ENCODE measurements at places on chromosomes 3 and 15.

DNA sequence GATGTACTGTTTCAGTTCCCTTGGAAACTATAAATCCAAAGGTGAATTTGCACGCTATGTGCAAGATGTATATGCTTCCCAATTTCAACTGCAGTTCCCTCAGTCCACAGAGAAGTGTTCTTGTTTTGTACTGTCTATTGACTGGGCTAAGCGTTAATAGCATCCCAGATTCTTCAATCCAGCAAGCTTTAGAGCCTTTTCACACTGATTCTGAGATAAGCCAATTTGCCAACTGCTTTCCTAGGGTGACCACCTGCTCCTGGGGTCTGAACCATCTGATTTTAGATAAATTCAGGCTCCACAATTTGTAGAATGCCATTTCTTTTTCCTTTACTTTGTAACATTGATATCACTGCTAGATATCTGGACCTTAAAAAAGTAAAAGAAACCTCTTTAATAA, 340.1 kb downstream of the PTPRG start:
- no peak for DNase-seq
- H3K27ac ChIP-seq: no peak overlapping the region
- H3K27me3 ChIP-seq: no peaks in the 10 kb centered on the region
- H3K36me3 ChIP-seq: no peaks in the 10 kb centered on the region
- H3K4me1 ChIP-seq: no peaks in the 10 kb centered on the region

DNA sequence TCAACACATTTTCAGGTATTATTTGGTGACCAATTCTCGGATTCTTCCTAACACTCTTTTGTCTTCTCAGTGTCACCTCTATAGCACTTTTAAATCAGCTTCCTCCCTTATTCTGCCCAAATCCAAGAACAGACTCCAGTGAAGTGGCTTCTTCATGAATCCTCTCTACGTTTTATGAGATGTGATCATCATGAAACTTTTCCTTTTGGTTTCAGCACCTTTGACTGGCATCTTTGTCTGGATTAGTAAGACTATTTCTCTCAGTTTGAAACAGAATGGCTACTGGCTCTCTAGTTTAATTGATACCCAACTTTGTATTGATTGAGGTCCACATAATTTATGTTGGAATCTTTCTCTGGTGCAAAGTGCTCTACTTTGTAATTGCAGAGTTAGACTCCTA, 45.6 kb downstream of the CMC1 start:
- no peaks in the 10 kb centered on the region for H3K27me3 ChIP-seq
- no peaks in the 10 kb centered on the region for H3K4me1 ChIP-seq
- peaks cover 10% of the 10 kb centered on the region for H3K36me3 ChIP-seq
- H3K4me3 ChIP-seq: no peak overlapping the region
- no peak for DNase-seq

- H3K4me1 ChIP-seq: peaks cover 30% of the 10 kb centered on the region
- no peaks in the 10 kb centered on the region for H3K27me3 ChIP-seq
- no peaks in the 10 kb centered on the region for H3K36me3 ChIP-seq
- H3K4me3 ChIP-seq: no peak overlapping the region
- no peak overlapping the region for H3K27ac ChIP-seq
Observed at GRCh38 chr15:77546050-77546501, 86.6 kb downstream of the LINGO1 start.

DNA sequence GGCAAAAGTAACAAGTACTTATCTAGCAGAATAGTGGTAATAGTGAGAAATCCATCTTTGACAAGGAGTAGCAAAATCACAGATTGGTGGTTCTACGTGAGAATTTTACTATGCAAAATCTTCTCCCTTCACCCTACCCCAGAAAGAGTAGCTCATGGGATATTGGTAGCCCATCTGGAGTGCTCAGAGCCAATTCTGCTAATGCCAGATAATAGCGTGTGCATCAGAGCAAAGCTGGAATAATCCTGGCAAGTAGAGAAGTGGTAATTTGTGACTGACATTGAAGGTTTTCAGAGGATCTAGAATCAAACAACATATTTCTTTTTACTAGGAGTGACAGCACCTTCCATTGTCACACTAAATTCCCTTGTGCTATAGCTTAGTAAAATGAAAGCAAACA, 192.9 kb downstream of the ZBBX start:
- peak overlapping the region; percentile 44 for H3K4me3 ChIP-seq
- DNase-seq: no peak
- H3K27ac ChIP-seq: no peak overlapping the region
- H3K36me3 ChIP-seq: no peaks in the 10 kb centered on the region

GRCh38 chr3:69072928-69073327, 7.2 kb downstream of the UBA3 start:
- H3K4me3 ChIP-seq: no peak overlapping the region
- no peak for DNase-seq
- no peak overlapping the region for H3K27ac ChIP-seq
- H3K4me1 ChIP-seq: no peaks in the 10 kb centered on the region
- H3K36me3 ChIP-seq: no peaks in the 10 kb centered on the region

GRCh38 chr3:169493521-169494141, 169.9 kb downstream of the MECOM start:
- peaks cover 18% of the 10 kb centered on the region for H3K4me1 ChIP-seq
- no peak for DNase-seq
- no peaks in the 10 kb centered on the region for H3K36me3 ChIP-seq

DNA sequence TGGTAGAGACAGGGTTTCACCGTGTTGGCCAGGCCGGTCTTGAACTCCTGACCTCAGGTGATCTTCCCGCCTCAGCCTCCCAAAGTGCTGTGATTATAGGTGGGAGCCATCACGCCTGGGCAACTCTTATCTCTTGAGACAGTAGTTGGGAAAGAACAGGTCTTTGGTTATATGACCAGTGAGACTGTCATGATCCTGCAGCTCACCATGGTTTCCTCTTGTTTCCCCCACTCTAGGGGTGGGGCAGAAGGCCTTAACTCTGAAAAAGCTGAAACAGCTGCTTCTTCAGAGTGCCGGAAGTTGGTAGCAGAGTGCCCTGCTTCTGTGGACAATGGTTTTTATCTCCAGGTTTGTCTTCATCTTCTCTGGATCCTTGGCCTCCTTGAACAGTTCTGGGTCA, 4.7 kb upstream of the TYRO3 start:
- H3K27ac ChIP-seq: no peak overlapping the region
- H3K36me3 ChIP-seq: no peaks in the 10 kb centered on the region
- peaks cover 16% of the 10 kb centered on the region for H3K4me1 ChIP-seq
- H3K4me3 ChIP-seq: no peak overlapping the region

GRCh38 chr15:84715441-84716035, 401 bp downstream of the SEC11A start:
- H3K36me3 ChIP-seq: peaks cover 7% of the 10 kb centered on the region
- DNase-seq: peak; percentile 13
- peak overlapping the region; percentile 83 for H3K27ac ChIP-seq
- peaks cover 16% of the 10 kb centered on the region for H3K4me1 ChIP-seq
- H3K27me3 ChIP-seq: no peaks in the 10 kb centered on the region

GRCh38 chr3:99482191-99482590, 156.2 kb upstream of the COL8A1 start:
- H3K27me3 ChIP-seq: no peaks in the 10 kb centered on the region
- no peak overlapping the region for H3K27ac ChIP-seq
- no peaks in the 10 kb centered on the region for H3K36me3 ChIP-seq
- peak; percentile 52 for DNase-seq

GRCh38 chr3:86895202-86895601, 95.7 kb downstream of the VGLL3 start:
- H3K36me3 ChIP-seq: no peaks in the 10 kb centered on the region
- no peaks in the 10 kb centered on the region for H3K27me3 ChIP-seq
- no peak for DNase-seq
- H3K4me1 ChIP-seq: no peaks in the 10 kb centered on the region

GRCh38 chr3:66817951-66818557, 180.1 kb upstream of the KBTBD8 start:
- H3K27ac ChIP-seq: no peak overlapping the region
- no peaks in the 10 kb centered on the region for H3K27me3 ChIP-seq
- no peaks in the 10 kb centered on the region for H3K36me3 ChIP-seq
- H3K4me1 ChIP-seq: no peaks in the 10 kb centered on the region
- no peak overlapping the region for H3K4me3 ChIP-seq

DNA sequence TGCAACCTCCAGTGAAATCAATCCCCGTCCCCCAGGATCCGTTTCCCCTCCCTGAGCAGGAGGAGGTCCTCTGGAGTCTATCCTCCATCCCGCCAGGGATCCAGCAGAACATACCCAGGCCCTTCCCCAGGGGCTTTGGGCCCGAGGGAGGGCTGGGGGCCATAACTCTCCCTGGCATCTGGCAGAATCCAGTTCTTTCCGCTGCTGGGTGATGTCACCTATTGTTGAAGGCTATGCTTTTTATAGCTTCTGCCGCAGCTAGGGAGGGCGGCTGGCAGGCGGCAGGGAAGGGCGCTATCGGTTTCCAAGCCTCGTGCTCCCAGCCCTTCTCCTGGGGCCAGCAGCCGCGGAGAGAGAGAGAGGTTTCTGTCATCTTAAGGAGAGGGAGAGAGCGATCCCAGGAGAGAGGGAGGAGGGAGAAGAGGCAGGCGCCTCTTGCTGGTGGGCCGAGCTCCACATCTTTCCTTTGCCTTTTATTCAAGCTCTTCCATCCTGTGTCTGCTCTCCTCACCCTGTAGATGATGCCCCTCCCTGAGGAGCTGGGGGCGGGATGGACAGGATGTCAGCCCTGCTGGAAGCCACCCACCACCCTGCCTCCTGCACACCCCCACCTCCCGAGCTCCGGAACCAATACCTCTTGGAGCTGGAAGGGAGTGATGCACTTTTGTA, 120.1 kb downstream of the ANP32A start:
- no peaks in the 10 kb centered on the region for H3K27me3 ChIP-seq
- H3K36me3 ChIP-seq: no peaks in the 10 kb centered on the region
- no peak overlapping the region for H3K4me3 ChIP-seq
- no peak overlapping the region for H3K27ac ChIP-seq
- H3K4me1 ChIP-seq: no peaks in the 10 kb centered on the region
- DNase-seq: no peak

DNA sequence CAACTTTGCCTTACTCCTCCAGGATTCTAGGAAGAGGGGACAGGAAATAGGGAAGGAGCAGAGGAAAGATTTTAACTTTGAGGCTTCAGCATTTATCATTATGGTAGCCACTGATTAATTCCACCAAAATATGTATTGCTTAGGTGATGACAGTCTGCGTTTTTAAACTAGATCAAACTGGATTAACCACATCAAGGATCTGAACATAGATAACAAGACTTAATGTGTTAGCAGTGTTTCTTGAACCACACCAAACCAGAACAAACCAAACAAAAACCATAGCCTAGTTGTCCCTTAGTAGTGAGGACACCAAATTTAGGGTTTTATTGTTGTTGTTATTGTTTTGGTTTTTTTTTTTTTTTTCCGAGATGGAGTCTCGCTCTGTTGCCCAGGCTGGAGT, 113.5 kb upstream of the LMOD3 start:
- H3K27me3 ChIP-seq: no peaks in the 10 kb centered on the region
- DNase-seq: no peak
- no peaks in the 10 kb centered on the region for H3K36me3 ChIP-seq
- no peak overlapping the region for H3K4me3 ChIP-seq
- H3K4me1 ChIP-seq: peaks cover 11% of the 10 kb centered on the region
- no peak overlapping the region for H3K27ac ChIP-seq

GRCh38 chr3:100609963-100610362, 562 bp downstream of the ADGRG7 start:
- no peak for DNase-seq
- H3K27me3 ChIP-seq: no peaks in the 10 kb centered on the region
- H3K36me3 ChIP-seq: no peaks in the 10 kb centered on the region
- no peak overlapping the region for H3K27ac ChIP-seq
- no peaks in the 10 kb centered on the region for H3K4me1 ChIP-seq
- no peak overlapping the region for H3K4me3 ChIP-seq

GRCh38 chr3:135213213-135213612, 418.2 kb downstream of the EPHB1 start:
- H3K27me3 ChIP-seq: no peaks in the 10 kb centered on the region
- no peak for DNase-seq
- no peaks in the 10 kb centered on the region for H3K4me1 ChIP-seq
- H3K27ac ChIP-seq: no peak overlapping the region
- no peaks in the 10 kb centered on the region for H3K36me3 ChIP-seq

DNA sequence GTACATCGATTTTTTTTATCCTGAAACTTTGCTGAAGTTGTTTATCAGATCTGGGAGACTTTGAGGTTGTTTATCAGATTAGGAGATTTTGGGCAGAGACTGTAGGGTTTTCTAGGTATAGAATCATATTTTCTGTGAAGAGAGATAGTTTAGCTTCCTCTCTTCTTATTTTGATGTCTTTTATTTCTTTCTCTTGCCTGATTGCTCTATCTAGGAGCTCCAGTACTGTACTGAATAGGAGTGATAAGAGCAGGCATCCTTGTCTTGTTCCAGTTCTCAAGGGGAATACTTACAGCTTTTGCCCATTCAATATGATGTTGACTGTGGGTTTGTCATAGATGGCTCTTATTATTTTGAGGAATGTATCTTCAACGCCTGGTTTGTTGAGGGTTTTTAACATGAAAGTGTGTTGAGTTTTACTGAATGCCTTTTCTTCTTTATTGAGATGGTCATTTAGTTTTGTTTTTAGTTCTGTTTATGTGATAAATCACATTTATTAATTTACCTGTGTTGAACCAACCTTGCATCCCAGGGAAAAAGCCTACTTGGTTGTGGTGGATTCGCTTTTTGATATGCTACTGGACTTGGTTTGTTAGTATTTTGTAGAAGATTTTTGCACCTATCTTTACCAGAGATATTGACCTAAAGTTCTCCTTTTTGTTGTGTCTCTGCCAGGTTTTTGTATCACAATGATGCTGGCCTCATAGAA, 14.9 kb upstream of the DNAAF4 start:
- no peaks in the 10 kb centered on the region for H3K27me3 ChIP-seq
- no peaks in the 10 kb centered on the region for H3K4me1 ChIP-seq
- H3K27ac ChIP-seq: no peak overlapping the region

GRCh38 chr3:126259411-126260391, 79.3 kb upstream of the ALDH1L1 start:
- H3K4me3 ChIP-seq: no peak overlapping the region
- DNase-seq: peak; percentile 21
- no peaks in the 10 kb centered on the region for H3K36me3 ChIP-seq
- no peak overlapping the region for H3K27ac ChIP-seq
- H3K4me1 ChIP-seq: no peaks in the 10 kb centered on the region

GRCh38 chr3:156676768-156677479, 2.5 kb downstream of the TIPARP start:
- peak overlapping the region; percentile 1 for H3K27ac ChIP-seq
- H3K4me3 ChIP-seq: peak overlapping the region; percentile 96
- no peak for DNase-seq
- no peaks in the 10 kb centered on the region for H3K27me3 ChIP-seq
- H3K36me3 ChIP-seq: peaks cover 50% of the 10 kb centered on the region

DNA sequence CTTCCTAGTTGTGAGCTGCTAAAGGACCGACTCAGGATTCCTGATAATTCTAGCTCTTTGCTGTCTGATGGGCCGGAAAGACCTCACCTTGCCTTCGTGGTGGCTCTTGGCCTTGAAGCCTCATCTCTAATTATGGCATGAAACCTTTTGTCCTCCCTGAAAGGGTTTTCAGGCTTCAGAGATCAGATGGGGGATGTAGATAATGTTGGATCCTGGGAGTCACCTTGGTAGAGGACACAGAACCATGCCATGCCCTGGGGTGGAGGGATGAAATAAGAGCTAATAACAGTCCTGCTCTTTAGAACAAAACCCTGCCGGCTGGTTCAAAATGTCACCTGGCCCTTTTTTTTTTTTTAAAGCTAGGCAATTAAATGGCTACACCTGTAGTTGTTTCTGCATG, 50.8 kb upstream of the SYN2 start:
- no peak for DNase-seq
- peaks cover 60% of the 10 kb centered on the region for H3K27me3 ChIP-seq
- H3K4me3 ChIP-seq: no peak overlapping the region

GRCh38 chr3:9216736-9217135, 32.7 kb downstream of the SRGAP3 start:
- H3K36me3 ChIP-seq: no peaks in the 10 kb centered on the region
- H3K27ac ChIP-seq: no peak overlapping the region
- peak; percentile 21 for DNase-seq
- H3K4me3 ChIP-seq: no peak overlapping the region
- peaks cover 36% of the 10 kb centered on the region for H3K4me1 ChIP-seq

Measured in PC-3 (cell line).